CD4-positive, alpha-beta T cell treated with Interleukin-17A for 1 hour (primary cell): ENCODE measurements at places on chromosomes 2 and 18.

- DNase-seq: peak; percentile 86
These were observed at the start of gene CYTIP for GRCh38 chr2:157443795-157444640. TSS of gene CYTIP (minus strand) at chr2:157444089. CDS start at chr2:157444020, 69 bp downstream.

- no peak for DNase-seq
These were observed 267.6 kb downstream of the CD226 start for GRCh38 chr18:69680123-69680522.

GRCh38 chr2:232476791-232477190 is 10.8 kb downstream of the ECEL1 start:
- no peak for DNase-seq

GRCh38 chr18:31581498-31582197 is 10.0 kb upstream of the TTR start:
- no peak for DNase-seq

DNA sequence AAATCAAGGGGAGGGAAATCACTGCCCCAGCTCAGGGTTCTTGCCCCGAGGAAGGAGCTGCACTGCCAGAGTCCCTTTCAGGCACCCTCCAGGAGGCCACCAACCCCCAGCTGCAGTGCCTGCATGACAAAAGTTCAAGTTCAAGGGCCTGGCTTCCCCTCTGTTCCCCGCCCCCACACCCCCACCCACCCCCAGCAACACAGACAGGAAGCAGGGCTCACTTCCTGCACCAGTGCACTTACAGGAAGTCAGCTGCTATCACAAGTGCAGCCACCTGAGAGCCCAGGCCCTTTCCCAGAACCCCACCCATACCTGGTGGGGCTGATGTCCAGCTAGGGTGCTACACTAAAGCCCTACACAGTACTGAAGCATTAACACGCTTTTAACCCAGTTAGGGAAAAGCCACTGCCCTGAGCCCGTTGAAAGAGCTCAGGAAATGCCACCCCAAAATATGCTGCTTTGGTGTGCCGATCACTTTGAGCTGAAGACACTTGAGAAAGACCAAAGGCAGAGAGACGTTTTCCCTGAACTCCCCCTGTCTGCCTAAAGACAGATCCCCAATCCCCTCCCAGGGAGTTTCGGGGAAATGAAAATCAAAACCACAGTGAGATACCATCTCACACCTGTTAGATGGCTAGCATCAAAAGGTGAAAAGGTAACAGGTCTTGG is 109.9 kb upstream of the CAB39 start:
- peak; percentile 71 for DNase-seq

DNA sequence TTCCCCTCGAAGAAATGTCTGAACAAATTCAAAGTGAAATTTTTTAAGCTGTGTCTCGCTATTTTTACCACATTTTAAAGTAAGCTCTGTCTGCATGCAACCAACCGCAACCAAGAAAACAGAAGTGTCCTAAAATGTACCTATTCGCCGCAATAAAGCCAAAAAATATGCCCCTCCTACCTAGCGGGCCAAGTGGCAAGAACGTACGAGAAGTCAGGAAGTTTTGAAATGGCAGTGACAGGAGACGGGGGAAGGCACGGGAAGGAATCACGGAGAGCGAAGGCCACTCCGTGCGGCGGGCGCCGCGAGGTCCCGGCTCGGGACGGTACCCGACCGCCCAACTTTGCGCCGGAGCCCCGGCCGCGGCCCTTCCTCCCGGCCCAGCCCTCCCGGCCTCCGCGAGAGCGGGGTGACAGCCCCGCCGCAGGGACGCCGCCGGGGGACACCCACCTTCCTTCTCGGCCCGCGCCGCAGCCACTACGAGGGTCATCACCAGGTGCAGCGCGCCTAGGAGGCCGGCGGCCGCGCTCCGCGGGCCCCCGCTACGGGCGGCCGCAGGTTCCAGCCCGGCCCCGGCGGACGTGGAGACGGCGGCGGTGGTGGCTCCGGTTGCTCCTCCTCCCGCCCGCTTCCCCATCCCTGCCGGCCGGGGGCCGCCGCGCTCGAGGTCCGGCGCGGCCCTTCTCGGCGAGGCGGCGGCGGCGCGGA is 568 bp downstream of the TMEM131 start:
- DNase-seq: peak; percentile 66

- no peak for DNase-seq
These were observed 92.0 kb upstream of the LMAN1 start for GRCh38 chr18:59451073-59451472.

GRCh38 chr18:12455496-12455895 is 47.8 kb downstream of the PRELID3A start:
- no peak for DNase-seq

- no peak for DNase-seq
These were observed 248.2 kb downstream of the PHLPP1 start for GRCh38 chr18:62963507-62963906.

- DNase-seq: no peak
These were observed 3.6 kb downstream of the ECEL1 start for GRCh38 chr2:232483923-232484627.

GRCh38 chr2:229474125-229474524 is 203.0 kb upstream of the PID1 start:
- DNase-seq: no peak

- DNase-seq: peak; percentile 40
These were observed 497.6 kb upstream of the FAM98A start for GRCh38 chr2:34096562-34097171.

GRCh38 chr2:190744041-190744440 is 95.2 kb downstream of the NAB1 start:
- DNase-seq: no peak

DNA sequence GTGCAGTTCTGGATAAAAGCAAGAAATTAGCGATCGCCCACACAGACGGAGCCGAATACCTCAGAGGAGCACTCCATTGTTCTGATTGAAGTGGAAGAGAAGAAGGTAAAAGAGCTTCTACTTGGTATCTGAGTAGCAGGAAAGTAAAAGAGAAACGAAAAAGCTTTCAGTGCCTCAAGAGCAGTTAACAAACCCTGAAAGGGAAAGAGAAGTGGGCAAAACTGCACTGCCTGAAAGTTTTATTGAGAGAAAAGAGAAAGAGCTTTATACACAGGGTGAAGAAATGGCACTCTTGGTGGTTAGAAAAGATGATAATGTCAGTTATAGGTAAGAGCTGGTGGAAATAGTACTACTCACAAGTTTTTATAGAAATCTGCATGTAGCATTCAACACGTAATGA is 192.8 kb downstream of the CDCA7 start:
- no peak for DNase-seq

DNA sequence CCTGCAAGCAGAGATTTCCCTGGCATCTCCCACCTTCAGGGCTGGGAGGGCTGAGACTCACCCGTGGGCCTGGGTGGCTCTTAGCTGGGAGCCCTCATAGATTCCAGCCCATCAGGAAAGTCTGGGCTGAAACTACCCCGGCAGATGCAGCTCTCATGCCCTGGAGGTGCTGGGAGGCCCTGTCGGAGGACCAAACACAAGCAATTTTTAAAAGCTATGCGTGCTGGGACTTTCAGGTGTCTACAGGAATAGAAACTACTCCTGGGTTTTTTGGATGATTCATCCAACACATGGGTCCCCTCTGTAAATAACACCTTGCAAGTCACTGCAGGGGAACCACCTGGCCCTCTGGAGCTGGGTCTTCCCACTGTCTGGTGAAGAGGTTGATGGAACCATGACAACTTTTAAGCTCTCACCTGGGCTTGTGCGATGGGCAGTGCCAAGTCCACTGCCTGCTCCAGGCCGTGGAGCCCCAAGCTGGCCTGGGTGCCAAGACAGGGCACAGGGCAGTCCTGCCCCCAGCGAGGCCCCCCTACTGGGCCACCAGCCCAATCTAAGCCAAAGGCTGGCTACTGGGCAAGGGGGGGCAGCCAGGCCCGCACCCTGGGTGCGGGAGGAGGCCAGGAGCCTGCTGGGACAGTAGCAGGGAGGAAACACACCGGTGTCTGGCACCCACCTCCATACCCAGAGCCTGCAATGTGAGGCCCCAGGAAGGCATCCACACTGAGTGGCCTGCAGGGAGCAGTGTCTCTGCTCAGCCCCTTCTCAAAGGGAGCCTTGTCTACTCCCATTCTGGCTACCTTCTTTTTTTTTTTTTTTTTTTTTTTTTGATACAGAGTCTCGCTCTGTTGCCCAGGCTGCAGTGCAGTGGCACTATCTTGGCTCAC is 1.1 kb upstream of the GPR55 start:
- DNase-seq: no peak

DNA sequence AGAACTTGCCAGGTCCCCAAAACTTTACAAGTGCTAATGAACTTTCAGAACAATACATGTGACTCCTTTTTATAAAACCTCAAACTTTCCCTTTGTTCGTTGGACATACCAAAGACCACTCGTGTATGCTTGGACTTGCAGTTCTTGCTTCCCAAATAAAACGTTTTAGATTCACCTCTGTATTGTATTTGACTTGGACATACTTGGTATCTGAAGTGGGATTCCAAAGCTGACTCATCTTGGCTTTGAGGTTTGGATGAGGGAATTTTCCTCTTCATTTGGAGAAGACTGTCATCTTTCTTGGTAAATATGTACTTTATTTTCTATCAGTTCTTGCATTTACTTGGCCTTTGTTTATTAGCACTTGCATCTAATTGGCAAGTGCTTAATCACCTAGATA is 8.0 kb upstream of the CYB5A start:
- DNase-seq: no peak

GRCh38 chr18:41165625-41166024 is 789.4 kb upstream of the PIK3C3 start:
- DNase-seq: no peak

DNA sequence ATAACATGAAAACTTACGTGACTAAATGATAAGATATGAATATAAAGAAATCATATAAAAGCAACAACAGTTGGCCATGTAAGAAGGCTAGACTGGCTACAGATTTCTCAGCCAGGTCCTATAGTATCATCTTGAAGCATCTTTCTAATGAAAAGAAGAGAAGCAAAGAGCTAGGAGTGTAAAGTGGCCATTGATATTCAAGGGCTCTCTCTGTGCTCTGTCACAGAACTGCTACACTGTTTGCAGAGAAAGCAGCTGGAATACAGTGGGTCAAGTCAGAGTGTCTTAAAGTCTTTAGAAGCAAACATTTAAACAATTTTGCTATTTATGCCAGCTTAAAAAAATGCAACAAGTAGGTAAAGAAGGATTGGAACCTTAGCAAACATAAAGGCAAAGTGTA is 118.8 kb downstream of the SCN9A start:
- DNase-seq: no peak

DNA sequence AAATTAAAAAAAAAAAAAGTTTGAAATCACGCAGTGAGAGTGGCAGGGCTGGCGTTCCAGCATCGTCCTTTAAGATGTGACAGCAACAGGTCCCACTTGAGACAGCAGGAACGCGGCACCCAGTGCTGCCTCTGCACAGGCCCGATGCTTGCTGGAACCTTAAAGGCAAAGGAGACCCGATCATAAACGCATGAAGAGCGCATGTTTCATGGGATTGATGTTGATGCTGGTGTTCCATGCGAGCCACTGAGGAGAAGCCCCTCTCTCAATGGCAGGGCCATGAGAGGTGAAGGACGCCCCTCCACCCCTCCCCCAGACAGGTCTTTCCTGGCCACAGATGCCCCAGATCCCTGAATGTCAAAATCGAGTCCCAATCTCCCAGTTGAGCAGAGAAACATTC is 17.9 kb upstream of the ALPI start:
- no peak for DNase-seq

- no peak for DNase-seq
These were observed 103.9 kb downstream of the MRO start for GRCh38 chr18:50715919-50716318.

GRCh38 chr2:36886664-36887063 is 79.7 kb downstream of the STRN start:
- DNase-seq: no peak

- no peak for DNase-seq
These were observed 52.6 kb downstream of the QPCT start for GRCh38 chr2:37396890-37397565.

- no peak for DNase-seq
These were observed 39.3 kb upstream of the PARD3B start for GRCh38 chr2:204505946-204506345.

- no peak for DNase-seq
These were observed 83.8 kb upstream of the ARL4C start for GRCh38 chr2:234580686-234581085.

DNA sequence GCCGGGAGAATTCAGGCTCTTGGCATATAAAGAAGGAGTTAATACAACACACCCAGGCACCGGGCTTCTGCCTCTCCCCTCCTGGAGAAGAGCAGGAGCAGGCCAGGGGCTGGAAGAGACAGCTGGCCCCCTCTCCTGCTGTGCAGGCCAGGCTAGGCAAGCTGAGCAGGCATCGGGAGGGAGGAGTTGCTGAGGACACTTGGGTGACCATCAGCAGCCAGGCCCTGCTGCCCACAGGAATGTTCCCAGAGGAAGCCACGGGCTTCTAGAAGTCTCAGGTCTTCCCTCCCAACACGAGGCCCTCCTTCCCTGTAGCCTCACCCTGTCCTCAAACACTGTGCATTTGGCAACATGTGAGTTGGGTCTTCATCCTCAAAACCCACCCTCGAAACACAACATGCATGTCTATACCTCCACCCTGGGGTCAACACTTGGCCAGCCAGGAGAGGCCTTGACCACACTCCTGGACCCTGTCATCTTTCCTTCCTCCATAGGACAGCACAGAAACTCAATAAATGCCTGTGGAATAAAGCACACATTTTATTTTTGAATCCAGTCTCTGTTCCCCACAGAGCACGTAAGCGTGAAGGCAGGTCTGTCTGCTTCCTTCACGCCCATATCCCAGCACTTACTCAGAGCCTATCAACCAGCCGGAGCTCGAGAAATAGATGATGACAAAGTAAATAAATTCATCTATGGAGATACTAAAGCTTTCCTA is 433.8 kb upstream of the ID2 start:
- no peak for DNase-seq

GRCh38 chr2:123696021-123696420 is 329.1 kb upstream of the CNTNAP5 start:
- DNase-seq: no peak

DNA sequence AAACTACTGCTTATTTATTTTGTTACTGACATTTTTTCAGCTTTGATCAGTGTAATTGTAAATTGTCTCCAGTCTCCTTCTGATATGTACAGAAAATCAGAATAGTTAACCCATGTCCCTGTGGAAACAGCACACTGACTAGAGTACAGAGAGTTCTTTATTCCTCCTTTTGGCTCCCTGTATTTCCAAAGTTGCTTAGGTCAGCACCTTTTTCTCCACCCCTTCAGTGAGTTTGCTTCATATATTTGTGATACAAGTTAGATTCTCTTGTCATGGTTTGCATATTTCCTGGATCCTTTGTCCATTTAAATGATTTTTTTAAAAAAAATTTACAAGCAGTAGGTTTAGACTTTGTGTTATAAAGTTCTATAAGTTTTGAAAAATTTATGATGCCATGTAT is 2051.1 kb upstream of the LRRTM1 start:
- no peak for DNase-seq

GRCh38 chr2:42116195-42117181 is 52.7 kb upstream of the EML4 start:
- no peak for DNase-seq
